Retina (tissue), 1 donor: ENCODE measurements at places on chromosomes 12 and 14.

- no peak for DNase-seq
Measured at GRCh38 chr12:131209082-131210070, 255.7 kb downstream of the ADGRD1 start.

- no peak for DNase-seq
Measured at GRCh38 chr12:105235281-105235731, 668 bp downstream of the APPL2 start.

GRCh38 chr14:63276492-63277342 lies 42.0 kb downstream of the GPHB5 start:
- peak; percentile 57 for DNase-seq

- no peak for DNase-seq
Measured at GRCh38 chr14:103277931-103278330, 56.1 kb upstream of the EIF5 start.

GRCh38 chr12:51156245-51156765 lies 16.6 kb downstream of the TFCP2 start:
- no peak for DNase-seq

DNA sequence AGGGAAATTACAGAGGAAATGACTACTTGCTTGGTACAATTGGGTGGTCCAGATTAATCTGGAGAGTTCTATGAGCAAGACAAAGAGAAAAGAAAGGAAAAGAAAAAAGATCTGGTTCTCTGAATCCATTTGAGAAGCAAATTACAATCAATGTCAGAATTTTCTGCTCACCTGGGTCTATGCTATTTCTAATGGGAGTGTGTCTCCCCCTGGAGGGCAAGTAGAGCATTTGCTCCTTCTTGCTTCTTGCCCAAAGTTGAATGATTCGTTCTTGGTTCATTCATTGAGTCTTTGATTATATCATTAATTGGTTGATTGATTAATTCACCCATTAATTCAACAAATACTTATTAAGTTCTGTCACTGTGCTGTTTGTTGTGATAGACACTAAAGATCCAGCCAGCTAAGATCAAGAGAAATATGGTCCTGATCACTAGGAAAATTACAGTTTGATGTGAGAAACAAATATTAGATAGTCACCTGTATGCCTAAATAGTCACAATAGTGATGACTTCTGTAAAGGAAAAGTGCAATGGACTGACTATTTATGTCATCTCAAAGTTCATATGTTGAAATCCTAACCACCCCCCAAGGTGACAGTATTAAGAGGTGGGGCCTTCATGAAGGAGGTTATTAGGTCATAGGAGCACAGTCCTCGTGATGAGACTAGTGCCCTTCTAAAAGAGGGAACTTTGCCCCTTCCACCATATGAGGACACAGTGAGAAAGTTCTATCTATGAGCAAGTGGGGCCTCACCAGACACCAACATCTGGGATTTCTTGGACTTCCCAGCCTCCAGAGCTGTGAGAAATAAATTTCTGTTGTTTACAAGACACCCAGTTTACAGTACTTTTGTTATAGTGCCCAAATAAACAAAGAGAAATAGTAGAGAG lies 8.0 kb upstream of the ASB8 start:
- peak; percentile 35 for DNase-seq

GRCh38 chr12:5262450-5262849 lies 169.5 kb upstream of the NTF3 start:
- DNase-seq, result no peak

DNA sequence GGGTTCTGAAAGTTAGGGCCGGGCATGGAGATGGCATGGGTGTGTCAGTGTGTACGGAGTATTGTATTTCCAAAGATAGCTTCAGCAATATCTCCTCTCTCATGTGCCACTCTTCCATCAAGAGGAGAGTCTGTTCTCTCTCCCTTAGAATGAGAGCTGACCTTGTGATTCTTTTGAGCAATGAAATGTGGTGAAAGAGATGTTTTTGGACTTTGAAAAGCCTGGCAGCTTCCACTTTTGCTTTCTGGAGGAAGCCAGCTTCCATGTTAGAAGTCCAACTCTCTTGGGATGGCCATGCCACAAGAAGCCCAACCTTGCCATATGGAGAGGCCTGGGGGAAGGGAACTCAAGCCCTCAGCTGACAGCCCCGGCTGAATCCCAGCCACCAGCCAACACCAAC lies 72.4 kb upstream of the GZMB start:
- DNase-seq, result no peak

DNA sequence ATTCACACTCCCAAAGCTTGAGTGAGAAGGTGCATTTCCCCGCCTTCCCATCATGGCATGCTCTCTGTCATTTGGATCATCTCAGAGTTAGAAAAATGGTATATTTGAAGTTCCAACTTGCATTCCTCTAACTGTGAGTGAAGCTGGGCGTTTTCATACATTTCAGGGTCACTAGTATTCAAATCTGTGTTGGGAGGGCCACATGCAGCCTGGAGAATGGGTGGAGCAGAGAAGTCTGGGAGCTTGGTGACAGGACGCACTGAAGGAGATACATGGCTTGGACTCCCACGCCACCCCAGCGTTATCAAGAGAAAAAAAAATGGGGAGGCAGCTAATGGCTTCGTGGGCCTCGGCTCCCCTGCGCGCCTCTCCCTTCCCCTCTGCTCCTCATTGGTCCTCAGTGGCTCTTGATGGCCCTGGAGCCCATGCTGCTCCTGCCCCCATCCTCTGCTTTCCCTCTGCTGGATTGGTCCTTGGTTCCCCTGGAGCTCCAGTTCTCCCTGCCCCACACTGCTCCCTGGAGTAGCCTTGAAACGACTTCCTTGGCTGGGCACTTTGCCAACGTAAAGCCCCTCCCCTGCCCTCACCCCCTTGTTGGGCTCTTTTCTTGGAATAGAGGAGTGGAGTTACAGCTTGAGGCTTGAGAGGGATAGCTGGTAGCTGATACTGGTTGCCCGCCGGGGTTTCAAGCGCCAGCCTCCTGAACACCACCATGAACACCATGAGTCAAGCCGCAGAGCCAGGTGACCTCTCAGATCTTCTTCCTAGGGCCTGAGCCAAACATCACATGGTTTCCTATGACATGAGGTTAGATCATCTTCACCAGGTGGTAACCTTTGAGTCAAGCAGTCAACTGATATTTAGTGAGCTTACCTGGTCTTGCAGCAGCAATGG lies 139.6 kb downstream of the PRKCH start:
- no peak for DNase-seq

GRCh38 chr12:19971361-19972280 lies 396.7 kb upstream of the PDE3A start:
- peak; percentile 39 for DNase-seq

DNA sequence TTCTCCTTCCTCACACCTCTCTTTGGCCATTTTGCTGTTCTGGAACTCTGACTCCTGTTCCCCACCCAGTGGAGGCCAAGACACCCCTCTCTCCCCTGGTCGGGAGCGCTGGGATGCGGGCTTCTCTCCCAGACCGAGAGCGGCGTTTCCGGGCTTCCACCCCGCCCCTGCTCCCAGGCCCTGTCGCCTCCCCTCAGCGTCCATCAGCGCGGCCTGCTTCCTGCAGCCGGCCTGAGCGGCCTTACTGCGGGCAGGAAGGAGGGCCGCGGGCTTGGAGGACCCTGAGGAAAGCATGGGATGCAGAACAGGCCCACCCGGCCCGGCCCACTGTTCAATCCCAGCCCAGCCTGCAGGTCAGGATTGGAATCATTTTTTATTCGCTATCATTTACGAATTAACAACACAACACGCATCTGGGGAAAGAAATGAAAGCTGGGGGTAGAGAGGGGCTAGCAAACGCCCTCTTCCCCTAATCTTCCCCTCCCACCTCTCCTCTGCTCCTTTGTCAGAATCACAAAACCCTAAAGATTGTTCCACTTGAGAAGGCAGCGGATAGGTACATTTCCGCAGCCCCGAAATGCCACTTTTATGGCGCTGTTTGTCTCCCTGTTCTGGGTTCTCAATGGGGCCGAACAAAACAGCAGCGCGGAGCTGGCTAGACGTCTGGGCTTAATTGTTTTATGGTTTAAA lies 3.8 kb upstream of the HOXC8 start:
- no peak for DNase-seq
